Esophagus muscularis mucosa (tissue), 4 donors: ENCODE measurements at places on chromosomes 6 and 20.

DNA sequence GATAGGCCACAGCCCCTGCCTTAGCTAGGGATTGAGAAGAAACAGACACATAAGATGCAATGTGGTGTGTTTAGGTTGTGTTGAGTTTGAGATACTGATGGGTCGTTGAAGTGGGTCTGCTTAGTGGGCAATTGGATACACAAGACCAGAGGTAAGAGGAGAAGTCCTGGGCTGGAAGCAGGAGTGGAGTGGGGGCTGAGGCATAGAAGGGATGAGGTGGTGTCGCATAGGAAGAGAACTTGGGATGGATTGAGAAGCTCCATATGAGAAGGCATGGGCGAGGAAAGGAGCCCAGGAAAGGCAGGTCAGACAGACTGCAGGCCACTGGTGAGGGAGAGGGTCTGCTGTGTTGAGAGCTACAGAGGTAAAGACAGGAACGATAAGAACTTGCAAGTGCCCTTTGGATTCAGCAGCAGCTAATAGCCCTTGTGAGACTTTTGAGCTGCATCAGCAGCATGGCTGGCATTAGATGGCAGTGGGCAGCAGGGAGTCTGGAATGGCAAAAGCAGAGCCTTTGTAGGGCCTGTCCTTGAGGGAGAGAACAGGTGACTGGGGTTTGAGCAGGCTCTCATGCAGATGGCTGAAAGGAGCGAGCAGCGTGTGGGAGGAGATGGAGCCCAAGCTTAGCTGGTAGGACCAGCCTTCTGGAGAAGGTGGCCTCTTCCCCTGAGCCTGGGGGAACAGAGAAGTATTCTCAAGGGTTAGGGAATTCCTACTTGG lies 33.2 kb downstream of the PLCG1 start:
- DNase-seq, result no peak

GRCh38 chr20:63238514-63239125 lies 2.9 kb downstream of the BIRC7 start:
- DNase-seq, result no peak

DNA sequence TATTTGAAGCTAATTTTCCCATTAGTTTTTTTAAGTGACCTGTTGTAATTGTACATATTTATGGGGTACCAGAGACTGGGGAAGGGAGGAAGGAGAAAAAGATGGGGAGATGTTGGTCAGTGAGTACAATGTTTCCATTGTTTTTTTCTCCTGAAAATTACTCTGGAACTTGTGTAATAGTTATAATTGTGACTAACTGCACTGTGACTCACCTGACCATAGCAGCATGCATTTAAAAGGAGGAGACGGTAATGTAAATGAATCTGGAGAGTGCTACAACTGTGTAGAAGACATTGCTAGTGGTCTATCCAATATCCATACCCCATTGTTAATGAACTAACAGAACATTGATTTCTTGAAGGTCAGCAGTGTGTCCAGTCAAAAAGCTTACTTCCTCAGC lies 133.4 kb downstream of the RFPL4B start:
- no peak for DNase-seq

GRCh38 chr20:59207742-59208357 lies 44.2 kb downstream of the ZNF831 start:
- no peak for DNase-seq

GRCh38 chr20:35339636-35340035 lies 47.4 kb upstream of the FAM83C start:
- DNase-seq, result no peak

- DNase-seq, result no peak
These were observed 203.0 kb downstream of the KCNQ5 start for GRCh38 chr6:72824833-72825232.

- no peak for DNase-seq
These were observed 350.8 kb upstream of the TSHZ2 start for GRCh38 chr20:52621401-52621800.

DNA sequence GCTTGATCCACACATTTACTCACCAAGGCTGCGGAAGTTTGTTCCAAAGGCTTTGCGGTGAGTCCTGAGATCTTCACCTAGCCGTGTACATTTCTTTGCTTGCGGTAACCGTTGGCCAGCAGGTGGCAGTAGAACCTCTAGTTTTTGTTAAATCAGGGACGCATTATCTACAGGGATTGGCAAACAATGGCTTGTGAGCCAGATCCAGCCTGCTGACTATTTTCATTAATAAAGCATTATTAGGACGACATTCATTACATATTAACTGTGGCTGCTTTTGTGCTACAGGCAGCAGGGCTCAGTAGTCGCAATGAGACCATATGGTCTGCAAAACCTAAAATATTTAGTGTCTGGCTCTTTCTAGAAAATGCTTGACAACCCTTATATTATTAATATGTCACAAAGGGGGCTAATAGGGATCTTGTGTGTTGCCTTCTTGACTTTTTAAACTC lies 174.1 kb downstream of the DOK5 start:
- no peak for DNase-seq

GRCh38 chr6:155152211-155153076 lies 111.4 kb upstream of the CLDN20 start:
- DNase-seq, result no peak

DNA sequence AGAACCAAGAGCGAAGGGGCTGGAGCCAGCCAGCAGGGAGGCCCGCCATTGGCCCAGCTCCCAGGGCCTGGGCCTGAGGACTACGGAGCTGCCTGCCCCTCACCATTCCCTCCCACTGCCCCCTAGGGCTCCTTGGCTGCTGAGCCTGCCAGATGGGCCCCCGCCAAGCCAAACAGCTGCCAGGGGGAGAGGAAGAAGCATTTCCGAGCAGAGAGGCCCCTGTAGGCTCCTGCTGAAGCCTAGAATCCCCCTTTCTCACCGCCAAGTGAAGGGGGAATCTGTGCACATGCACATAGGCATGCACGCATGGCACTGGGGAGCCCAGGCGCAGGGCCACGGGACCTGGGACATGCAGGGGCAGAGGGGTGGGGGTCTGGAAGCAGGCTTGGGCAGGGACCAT lies 28.5 kb upstream of the MRPS18A start:
- no peak for DNase-seq

DNA sequence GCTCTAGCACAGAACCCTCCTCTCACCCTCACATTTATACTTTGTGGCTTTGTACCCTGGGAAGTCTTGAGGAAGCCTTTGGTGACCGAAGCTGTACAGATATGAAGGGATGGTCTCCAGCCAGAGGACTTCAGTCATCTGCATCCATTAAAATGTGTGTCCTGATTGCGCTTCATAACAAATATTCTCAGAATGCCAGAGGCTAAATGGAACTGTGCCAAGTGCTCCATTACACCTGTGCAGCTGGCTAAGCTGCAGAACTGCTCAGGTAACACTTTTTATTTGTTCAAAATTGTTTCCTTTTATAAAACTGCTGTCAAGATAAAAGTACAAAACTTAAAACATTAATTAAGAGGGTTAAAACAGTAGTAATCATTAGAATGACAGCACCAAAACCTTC lies 22.3 kb downstream of the TPBG start:
- no peak for DNase-seq

- peak; percentile 64 for DNase-seq
These were observed 46.7 kb upstream of the MOCS1 start for GRCh38 chr6:39980839-39981580.

DNA sequence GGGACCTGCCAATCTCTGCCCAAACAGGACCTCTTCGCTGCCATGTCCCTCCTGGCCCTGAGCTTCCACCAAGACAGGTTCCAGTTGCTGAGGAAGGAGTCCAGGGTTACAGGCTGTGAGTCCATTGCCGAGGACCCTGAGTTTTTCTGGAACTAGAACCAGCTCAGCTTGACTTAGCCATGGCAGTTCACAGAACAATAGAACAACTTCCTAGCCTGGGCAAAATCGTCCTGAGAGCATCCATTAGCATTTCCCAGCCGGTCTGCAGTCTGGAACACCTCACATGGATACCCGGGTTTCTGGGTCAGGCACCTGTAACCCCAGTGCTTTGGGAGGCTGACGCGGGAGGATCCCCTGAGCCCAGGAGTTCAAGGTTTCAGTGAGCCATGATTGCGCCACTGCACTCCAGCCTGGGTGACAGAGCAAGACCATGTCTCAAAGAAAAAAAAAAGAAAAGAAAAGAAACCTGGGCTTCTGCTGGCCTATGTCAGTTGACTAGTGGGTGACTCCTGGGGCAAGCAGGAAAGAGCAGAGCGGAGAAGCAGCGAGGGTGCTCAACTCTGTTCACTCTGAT lies 90.3 kb downstream of the TCP11 start:
- no peak for DNase-seq
